ENCODE measurements at places on chromosomes 3 and 15.

- no peak for DNase-seq
These were observed 167.9 kb upstream of the CTNNB1 start for GRCh38 chr3:41031401-41031800.

- DNase-seq, result no peak
These were observed 76.4 kb downstream of the FNDC3B start for GRCh38 chr3:172115787-172116186.

DNA sequence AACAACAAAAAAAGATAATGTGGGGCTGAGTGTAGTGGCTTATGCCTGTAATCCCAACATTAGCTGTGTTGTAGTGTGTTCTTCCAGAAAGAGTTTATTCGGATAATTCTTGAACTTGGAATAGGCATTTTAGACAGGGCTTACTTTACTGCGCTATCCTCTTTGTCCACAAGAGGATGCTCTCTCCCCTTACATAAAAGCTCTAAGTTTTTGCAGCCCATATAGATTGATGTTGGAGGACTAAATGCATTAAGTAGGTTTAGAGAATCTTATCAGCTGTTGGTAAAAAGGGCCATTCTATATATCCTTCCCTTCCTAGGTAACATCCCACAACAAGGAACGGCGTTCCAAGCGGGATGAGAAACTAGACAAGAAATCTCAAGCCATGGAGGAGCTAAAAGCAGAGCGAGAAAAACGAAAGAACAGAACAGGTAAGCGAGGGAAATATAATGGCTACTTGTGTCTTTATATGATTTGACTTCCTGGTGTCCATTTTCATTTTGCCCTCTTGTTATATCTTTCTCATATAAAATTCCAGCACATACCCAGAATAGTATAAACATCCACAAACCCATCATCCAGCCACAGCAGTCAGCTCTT, 27.8 kb upstream of the ITPKA start:
- DNase-seq, result peak; percentile 70

GRCh38 chr15:46120713-46121112, 485.9 kb downstream of the SQOR start:
- no peak for DNase-seq

DNA sequence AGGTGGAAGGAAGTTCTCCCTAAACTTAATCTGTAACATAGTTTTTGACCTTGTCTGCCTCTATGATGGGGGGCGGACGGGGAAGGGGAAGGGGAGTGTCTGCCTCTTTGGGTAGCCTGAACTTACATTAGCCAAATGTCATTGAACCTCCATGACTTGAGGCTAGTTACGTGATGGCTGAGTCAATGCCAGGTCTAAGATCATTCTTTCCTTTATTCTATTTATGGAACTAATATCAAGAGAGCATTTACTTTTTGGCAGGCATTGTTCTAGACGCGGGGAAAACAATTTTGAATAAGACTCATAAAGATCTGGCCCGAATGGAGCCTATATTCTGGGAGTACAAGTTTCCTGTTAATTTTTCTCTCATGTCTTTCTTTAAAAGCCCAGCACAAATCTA, 340.7 kb upstream of the C2CD4B start:
- no peak for DNase-seq

- DNase-seq, result no peak
These were observed 40.2 kb upstream of the IDH2 start for GRCh38 chr15:90142216-90143165.

DNA sequence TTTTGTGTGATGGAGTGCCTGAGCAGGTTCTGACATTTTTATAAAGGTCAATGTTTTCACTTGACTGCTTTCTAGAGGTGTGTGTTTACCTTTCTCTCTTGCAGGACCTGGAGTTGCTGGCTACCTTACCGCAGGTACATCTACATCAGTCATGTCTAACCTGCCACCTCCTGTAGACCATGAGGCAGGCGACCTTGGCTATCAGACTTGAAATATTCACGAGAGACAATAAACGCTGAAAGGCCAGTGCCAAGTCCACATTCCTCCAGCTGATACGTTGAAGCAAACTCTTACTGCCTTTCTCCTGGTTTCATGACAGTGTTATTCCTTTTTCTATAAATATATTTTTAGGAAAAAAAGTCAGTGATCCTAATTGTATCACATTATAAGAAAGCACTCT, 59.0 kb upstream of the ACKR4 start:
- no peak for DNase-seq

GRCh38 chr15:100158356-100158755, 183.4 kb downstream of the ADAMTS17 start:
- DNase-seq, result no peak

DNA sequence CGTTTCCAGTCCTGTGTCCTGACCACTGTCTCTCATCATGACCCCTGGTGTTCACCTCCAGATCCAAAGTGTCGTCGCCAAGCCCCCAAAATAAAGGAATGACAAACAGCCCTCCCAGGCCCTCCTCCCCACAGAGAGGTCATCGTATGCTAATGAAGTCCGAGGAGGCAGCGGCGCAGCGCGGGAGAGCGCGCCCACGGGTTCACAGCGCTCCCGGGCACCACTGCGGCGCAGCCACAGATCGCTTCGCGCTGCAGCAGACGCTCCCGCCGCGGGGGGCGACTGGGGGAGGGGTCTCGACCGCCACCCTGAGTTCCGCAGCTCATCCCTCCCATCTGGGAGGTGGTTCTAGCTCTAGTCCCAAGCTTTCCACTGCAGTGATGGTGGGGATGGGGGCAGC, 1.3 kb downstream of the DGKG start:
- DNase-seq, result no peak

DNA sequence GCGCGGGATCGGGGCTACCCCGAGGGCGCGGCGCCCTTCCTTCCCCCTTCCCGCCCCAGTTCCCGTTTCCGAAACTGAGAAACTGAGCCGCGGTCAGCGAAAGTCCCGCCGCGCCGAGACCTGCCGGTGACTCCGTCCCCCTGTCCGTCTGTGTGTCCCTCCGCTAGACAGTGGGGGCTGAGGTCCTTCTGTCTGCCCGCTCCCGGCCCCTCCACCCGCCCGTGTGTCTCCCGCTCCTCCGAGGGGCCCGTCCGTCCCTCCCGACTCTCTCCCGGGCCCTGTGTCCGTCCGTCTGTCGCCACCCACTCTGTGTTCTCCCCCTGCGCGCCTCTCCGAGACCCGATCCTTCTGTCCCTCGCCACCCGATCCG, 426 bp downstream of the PRKCD start:
- no peak for DNase-seq

DNA sequence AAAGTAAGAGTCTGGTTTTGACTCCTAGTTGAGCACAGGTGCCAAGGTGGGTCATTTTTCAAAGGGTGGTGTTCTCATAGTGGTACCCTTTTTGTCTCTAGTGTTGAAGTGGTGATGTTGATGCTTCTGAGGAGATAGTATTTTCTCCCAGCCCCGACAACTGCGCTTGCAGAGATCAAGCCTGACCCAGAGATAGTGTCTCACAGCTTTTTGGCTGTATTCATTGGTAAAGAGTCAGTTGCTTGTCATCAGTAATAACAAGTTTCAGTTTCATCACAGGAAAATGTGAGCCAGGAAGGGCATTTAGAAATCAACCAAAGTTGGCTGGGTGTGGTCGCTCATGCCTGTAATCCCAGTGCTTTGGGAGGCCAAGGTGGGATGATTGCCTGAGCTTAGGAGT, 139.3 kb downstream of the NFKBIZ start:
- DNase-seq, result no peak

GRCh38 chr15:45134682-45135604, 5.1 kb downstream of the DUOX1 start:
- DNase-seq, result no peak

GRCh38 chr15:64501396-64501715, 41.0 kb downstream of the ZNF609 start:
- no peak for DNase-seq

GRCh38 chr3:62373714-62374333, 474 bp upstream of the FEZF2 start:
- DNase-seq, result no peak

Measured in iris pigment epithelial cell (primary cell).